Stimulated activated CD4-positive, alpha-beta T cell treated with anti-CD3 and anti-CD28 coated beads, Interleukin-15, amount 100 ng/mL, for 48 hours (primary cell): ENCODE measurements at places on chromosomes 1 and 21.
A peak's percentile ranks its signal among the peaks of the same experiment; 100 is the strongest.

- no peak for DNase-seq
Observed at GRCh38 chr1:9191231-9191630, 43.3 kb upstream of the H6PD start.

- DNase-seq: no peak
Observed at GRCh38 chr1:156667968-156668709, 9.1 kb downstream of the NES start.

DNA sequence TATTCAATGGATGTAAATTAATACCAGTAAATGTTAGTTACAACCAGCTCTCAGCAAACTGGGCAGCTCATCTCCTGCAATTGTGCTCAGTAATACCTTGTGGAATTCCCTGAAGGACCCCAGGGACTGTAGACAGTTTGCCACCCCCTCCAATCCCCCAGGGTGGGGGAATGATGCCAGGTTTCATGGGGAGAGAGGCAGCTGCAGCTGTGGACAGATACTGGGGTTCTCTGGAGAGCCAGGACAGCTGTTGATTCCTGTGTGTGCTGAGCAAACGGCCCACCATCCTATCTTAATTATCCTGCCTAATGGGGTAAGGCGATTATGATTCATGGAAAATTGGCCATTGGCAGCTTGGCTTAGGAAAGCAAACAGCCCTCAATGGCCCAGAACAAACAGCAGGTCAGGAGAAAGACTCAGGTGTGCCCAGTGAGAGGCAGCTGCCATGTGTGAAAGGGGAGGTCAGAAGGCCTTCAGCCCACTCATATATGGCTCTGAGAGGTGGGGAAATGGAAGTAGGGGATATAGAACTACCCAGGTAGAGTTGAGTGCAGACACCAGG, 148.9 kb upstream of the CTTNBP2NL start:
- no peak for DNase-seq

DNA sequence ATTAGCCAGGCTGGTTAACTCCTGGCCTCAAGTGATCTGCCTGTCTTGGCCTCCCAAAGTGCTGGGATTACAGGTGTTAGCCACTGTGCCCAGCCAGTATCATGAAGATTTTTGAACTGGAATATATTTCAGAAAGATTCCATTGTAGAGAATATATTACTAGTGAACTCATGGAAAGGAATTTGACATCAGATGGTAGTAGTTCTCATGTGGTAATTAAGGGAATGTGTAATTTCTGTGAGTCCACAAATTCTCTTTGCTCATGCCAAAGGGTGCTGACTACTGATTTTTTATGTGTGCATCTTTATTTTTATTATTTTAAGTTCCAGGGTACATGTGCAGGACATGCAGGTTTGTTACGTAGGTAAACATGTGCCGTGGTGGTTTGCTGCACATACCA, 10.4 kb downstream of the DTL start:
- no peak for DNase-seq

DNA sequence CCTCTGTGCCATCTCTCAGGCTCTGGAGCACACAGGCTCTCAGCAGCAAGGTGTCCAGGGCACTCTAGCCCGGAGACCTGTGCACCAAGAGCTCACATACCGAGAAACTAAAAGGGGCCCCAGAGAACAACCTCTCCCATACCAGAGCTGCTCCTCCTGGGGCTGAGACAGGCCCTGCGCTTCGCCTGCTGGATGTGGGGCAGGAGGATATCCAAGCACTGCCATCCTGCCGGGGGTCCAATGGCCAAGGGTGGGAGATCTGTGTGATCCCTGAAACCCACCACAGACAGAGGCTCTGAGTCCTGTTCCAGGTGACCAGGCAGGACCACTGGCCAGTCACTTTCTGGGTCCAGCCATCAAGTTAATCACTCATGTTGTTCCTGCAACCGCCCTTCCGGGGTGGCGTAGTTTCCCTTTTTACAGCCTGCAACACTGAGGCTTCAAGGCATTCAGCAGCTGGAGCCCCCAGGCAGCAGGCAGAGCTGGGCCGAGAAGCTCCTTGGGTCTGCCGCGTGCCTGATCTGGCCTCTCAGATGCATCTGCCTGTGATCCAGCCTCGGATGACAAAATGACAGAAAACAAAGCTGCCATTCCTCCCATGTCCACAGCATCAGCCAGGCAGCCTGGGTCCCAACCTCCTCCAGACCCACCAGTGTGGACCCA, 36.7 kb upstream of the ACTRT2 start:
- no peak for DNase-seq

DNA sequence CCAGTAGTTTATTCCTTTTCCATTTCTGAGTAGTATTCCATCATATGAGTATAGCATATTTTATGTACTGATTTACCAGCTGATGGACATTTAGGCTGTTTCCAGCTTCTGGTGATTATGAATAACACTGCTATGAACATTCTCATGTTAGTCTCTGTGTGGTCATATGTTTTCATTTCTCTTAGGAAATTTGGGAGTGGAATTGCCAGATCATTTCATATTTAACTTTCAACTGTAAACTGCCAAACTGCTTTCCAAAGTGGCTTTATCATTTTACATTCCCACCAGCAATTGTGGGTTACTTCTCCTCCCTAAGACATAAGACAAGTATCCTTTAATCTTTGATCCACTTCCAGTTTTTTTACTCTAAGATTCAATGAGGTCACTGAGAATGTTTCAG, 85.7 kb upstream of the RALGPS2 start:
- DNase-seq: no peak

GRCh38 chr1:169680377-169681019, 30.9 kb downstream of the SELL start:
- DNase-seq: peak; percentile 44

- no peak for DNase-seq
Observed at GRCh38 chr1:172212124-172212523, 208.4 kb upstream of the C1orf105 start.

- no peak for DNase-seq
Observed at GRCh38 chr1:185971688-185972087, 237.5 kb downstream of the HMCN1 start.

DNA sequence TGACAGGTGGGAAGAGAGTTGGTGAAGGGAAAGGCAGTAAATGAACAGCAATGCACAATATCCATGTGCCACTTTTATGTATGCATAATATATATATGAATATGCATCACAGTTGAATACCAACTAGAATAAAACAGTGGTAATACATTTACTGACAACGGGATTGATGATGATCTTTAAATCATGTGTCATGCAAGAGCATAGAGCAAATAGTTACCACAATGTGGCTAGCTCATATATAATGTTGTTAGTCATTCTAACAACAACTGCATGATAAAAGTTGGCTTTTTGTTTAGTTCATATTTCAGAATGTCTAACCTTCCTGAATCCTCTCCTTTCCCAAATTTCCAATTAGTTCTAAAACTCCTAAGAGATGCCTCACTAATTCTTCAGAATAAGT, 46.4 kb downstream of the GORAB start:
- DNase-seq: no peak

DNA sequence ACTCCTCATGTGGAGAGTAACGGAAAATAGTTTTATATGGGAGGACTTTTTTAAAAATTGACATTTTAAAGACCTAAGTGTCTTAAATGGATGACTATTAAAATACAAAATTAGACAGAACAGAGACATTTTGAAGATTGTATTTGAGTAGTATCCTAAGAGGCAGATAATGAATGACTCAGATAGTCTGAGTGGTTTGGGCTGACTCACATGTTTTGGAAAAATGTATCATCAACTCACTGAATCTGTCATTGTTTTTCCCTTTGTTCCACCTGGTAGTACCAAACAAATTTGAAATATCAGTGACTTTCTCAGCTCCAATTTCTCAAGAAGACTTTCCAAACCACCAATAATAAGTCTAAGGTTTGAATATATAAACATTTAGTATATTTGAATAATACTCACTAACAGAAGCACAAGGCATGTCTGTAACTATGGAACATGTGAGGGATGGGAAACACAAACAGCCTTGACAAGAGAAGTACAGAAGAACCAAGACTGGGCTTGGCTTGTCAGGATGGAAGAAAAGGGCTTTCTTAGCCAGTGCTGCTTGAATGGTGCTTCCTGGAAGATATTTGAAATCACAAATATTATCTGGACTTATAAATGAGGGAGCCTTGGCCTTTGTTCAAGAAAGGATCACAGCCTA, 90.6 kb downstream of the SGIP1 start:
- no peak for DNase-seq

DNA sequence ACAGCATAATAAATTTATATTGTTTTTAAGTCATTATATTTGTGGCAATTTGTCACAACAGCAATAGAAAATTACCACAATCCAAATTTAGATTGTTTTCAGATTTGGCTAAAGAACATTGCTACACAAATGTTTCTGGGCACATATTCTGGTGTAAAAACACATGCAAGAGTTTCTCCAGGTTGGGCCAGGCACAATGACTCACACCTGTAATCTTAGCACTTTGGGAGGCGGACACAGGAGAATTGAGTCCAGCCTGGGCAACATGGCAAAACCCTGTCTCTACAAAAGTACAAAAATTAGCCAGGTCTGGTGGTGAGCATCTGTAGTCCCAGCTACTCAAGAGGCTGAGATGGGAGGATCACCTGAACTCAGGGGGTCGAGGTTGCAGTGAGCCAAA, 8.4 kb downstream of the ERO1B start:
- no peak for DNase-seq

DNA sequence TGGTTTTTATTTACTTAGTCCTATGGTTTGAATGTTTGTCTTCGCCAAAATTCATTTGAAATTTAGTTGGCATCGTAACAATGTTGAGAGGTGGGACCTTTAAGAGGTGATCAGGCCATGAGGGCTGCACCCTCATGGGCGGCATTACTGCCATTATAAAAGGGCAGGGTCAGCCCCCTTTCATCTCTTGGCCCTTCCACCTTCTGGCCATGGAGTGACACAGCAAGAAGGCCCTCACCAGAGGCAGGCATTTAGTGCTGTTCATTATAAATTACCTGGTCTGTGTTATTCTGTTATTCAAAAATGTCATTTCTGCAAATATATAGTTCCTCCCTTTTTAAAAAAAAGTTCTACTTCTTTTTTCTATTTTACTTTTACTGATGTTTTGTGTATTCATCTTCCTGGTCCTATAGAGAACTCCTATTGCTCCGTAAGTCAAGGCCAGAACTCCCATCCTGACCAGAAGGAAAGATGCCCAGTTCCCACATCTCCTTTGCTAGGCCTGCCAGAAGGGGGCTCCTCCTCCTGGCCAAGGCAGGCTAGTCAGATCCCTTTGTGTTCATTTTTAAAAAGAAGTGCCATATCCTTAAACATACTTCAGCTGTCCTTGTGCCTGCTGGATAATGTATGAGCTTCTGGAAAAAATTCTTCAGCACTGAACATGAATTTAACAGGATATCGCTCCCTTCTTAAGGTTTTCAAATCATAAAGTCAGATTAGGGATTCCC, 10.0 kb upstream of the LBR start:
- no peak for DNase-seq

DNA sequence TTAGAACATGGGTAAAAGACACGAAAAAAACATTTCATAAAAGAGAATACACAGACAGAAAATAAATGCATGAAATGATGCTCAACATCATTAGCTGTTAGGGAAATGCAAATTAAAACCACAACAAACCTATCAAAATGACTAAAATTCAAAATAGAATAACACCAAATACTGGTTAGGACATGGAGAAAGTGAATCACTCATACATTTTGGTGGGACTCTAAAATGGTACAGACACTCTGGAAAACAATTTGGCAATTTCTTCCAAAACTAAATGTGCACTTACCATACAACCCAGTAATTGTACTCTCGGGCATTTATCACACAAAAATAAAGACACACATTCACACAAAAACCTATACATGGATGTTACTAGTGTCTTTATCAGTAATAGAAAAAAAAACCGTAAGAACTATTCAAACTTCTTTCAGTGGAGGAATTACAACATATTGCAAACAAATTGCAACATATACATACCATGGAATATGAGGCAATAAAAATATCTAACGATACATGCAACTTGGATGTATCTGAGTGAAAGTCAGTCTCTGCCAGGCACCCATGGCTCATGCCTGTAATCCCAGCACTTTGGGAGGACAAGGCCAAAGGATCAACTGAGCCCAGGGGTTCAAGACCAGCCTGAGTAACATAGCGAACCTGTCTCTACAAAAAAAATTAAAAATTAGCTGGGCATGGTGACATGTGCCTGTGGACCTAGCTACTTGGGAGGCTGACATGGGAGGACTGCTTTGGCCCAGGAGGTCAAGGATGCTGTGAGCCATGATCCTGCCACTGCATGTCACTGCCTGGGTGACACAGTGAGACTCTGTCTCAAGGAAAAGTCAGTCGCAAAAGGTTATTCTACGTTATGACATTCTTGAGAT, 19.6 kb downstream of the HSF2BP start:
- DNase-seq: no peak

DNA sequence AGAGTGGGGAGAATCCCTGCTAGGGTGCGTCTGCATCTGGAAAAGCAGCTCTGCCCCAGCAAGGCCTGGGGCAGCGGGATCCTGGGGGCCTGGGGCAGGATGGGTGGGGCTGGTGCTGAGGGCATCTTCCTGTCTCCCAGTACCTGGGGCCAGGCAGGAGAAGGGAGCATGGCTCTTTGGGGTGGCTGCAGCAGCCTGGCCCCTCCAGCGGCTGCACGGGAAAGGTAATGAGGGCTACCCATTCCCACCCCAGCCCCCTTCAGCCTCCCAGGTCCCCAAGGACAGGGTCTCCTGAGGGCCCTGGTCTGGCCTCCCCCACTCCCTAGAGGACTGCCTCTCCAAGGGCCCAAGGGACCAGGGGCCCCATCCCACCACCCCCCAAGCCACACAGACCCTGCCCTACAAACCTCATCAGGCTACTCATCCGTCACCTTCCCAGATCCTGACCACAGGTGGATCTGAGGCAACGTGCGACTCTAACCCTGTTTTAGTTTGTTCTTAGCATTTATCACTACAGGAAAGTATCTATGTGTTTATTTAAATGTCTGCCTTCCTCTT, 910 bp upstream of the ANKRD65 start:
- no peak for DNase-seq

GRCh38 chr1:246728311-246728710, 4.1 kb downstream of the SCCPDH start:
- no peak for DNase-seq

DNA sequence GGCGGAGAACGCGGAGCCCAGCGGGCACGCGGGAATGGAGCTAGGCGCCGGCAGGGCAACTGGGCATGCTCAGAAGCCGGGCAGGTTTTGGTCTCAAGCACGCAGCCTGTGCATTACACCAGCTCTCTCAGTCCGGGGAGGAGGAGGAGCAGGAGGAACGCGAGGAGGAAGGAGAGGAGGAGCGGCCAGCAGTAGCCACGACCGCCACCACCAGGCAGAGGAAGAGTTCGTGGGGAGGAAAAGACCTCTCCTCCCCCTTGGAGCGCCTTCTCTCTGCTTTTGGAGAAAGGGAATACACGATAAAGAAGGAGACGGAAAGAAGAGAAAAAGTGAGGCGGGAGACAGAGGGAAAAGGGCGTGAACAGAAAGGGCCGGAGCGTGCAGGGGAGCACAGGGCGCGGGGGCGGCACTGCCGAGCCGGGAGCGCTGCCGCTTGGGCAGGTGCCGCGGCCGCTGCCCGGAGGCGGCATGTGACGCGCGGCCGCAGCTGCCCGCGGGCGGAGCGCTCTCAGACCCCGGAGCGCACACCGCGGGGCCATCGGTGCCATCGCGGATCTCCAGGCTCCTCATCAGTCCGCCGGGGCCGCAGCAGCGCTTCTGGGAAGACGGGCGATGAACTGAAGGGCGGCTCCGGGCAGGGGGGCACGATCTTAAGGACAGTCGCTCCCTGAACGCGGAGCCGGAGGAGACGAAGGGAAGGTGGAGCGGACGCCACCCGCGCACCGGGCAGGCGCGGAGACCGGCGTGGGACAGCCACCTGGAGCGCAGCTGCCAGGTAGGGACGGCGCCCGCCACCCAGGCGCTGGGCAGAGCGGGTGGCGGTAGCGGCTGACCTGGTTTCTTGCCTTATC, at the start of gene CHRM3:
TSS of gene CHRM3 (plus strand) at position 116 of the 851 bp plus-strand sequence. CDS start 520,884 bp downstream, outside the sequence.
- no peak for DNase-seq
